ENCODE measurements at places on chromosomes 1 and 21. TPM values are rescaled to one million over a fixed set of nuclear protein-coding genes. Genes with fewer than 3 reads are reported as not detected.

The PLOD1 gene
- 260 TPM for total RNA-seq

The EXO1 gene
- 26.9 TPM for total RNA-seq

The MATN1 gene
- 0.13 TPM for total RNA-seq

The BEND5 gene
- 0.65 TPM for total RNA-seq

The TCP10L gene
- not detected for total RNA-seq

The PDC gene
- total RNA-seq = not detected

The STIL gene
- total RNA-seq = 47.2 TPM

The SYT14 gene
- 1.2 TPM for total RNA-seq

The LCE1E gene
- total RNA-seq = not detected

The S1PR1 gene
- total RNA-seq = 225 TPM

The GJA4 gene
- total RNA-seq = 35.9 TPM
